Skin of body (tissue), 3 donors: ENCODE measurements at places on chromosomes 6 and 20.

- DNase-seq = no peak
Observed at GRCh38 chr20:23823621-23824324, 2.8 kb downstream of the CST2 start.

DNA sequence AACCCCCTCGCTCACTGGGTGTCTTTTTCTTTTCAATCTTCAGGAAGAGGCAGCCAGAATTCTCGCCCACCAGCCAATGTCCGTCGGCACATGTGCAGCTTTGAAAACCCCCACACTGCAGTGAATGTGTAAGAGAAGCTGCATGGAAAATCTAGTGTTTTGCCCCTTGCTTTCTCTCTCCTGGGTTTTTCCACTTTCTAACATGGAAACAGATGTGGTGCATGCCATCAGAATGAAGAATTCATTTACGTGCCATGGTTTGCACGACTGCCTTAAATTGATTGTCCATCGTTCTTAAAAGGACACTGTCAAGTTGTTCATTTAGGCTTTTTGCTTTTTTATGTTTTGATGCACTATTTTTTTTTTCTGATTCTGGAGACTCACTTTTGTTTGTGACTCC lies 117.1 kb upstream of the RAB32 start:
- no peak for DNase-seq

- peak; percentile 60 for DNase-seq
Observed at GRCh38 chr6:143332153-143332845, 118.2 kb downstream of the ADAT2 start.

DNA sequence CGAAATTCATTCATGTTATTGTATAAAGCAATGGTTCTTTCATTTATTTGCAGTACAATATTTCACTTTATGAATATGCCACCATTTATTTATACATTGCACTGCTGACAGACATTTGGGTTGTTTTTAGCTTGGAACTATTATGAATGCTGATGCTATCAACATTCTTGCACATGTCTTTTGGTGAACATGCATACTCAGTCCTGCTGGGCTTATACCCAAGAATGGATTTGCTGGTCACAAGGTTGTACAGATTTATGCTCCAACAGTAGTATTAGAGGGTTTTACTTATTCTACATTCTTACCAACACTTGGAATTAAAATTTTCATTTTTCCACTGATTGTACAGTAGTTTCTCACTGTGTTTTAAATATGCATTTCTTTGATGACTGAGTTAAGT lies 126.2 kb downstream of the PTPRK start:
- DNase-seq = no peak

DNA sequence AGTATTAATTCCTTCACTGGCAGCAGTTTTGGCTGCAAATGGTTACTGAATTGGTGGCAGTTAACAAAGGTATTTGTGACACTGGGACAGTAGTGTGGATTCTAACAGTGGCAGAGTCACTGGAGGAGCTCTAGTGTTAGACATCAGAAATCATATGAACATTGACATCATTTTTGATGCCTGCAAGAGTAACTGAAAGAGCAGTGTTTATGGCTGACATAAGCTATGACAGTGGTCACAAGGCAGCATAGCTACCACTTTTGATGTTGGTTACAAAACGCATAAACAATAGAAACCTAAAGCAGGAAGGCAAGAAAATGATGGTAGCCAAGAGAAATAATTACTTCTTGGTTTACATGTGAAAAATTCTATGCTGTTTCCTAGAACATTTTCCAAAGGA lies 326.7 kb upstream of the MAN1A1 start:
- no peak for DNase-seq

- DNase-seq = no peak
Observed at GRCh38 chr20:40173872-40174271, 515.2 kb downstream of the MAFB start.

DNA sequence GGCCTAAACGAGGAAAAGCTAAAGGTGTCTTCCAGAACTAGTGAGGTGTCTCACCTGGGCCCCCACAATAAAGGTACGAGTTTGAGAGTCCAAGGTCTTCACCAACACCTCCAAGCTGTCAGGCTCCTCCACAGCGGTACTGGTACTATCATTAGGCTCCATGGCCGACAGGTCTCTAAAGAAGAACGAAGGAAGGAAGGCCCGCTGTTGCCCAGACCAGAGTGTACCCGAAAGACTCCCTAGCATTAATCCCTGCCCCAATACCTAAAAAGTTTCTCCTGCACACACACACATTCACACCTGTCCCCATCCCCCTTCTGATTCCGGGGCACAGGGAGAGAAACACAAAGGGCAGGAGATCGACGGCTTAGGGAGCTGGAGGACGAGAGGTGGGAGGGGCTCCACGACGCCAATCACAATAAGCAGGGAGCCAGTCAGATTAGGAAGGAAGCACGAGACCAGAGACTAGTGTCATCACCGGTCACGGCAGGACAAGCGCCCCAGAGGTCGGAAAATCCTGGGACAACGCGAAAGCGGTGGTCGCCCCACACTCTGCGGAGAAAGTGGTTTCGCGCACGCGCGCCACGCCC lies 764 bp downstream of the BAG6 start:
- no peak for DNase-seq

DNA sequence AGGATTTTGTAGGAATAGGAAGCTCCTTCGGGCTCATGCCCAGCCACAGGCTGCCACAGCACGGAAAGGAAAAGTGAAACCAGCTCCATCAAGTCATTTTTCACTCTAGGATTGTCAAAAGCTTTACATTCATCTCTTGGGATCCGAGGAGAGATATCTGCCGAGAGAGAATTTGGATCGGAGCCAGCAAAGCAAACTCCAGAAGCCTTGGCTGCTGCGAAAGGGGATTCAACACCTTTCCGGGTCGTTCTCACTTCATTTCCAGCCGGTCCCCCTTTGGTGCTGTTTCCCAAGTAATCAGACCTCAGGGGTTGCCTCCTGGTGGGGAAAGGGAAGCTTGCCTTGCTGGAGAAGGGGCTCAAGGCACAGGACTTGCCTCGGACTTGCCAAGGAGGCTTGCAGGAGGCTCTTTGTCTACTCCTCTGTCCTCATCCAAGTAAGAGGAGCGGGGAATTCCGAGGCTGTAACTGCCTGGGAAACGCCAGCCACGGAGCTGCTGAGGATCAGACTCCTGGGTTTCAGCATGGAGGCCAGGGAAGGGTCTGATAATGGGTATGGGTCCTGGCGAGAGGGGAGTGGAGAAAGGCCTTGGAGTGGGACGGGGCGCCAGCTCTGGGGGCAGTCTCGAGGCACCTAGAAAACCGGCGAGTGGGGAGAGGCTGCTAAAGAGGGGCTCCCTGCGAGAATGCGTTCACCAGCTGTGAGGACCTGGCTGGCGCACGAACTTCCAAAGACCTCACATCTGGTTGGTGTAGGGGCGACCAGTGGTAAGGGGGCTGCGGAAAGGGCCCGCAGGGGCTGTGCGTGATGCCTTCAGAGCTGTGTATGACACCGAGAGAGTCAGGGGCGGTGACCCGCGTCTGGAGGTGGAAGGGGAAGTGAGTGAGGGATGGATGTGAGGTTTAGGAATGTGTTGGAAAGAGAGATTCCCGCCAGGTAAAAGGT lies 702 bp downstream of the ETV7 start:
- DNase-seq = no peak

- no peak for DNase-seq
Observed at GRCh38 chr6:135002229-135002844, 52.3 kb downstream of the HBS1L start.

GRCh38 chr6:112468359-112468758 lies 121.2 kb downstream of the RFPL4B start:
- no peak for DNase-seq

DNA sequence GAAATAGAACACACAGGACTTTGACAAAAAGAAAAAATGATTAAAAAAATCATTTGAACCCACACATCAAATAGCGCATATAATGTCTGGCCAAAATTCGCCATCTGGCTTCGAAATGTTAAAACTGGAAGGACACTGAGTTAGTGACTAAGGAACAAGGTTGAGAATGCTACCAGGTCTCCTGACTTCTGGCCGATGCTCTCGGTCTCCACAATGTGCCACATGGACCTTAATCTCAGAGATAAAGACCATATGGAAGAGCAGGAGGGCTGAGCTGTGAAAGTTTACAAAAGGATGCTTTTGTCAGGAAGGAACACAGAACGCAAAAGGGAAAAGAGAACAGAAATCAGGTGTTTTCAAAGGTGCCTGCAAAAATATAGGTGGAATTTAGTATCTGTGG lies 54.7 kb downstream of the FAXC start:
- DNase-seq = no peak

DNA sequence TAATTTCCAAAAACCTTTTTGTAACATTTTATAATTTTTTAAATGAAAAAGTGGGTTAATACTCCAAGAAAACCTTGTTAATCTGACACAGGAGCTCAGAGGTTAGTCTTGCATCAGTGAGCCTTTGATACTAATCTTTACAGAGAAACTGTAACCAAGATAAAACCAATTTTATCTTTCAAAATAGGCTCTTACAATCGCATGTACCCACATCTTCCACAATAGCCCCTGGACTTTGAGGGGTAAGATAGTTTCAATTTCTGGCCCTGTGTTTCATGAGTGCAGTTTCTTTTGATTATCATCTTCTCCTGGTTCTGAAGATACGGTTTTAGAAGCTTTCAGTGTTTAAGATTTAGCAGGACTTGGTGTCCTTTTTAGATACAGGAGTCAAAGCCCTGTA lies 34.5 kb upstream of the MAS1L start:
- no peak for DNase-seq
